ENCODE measurements at places on chromosomes 6 and 20.

- DNase-seq, result no peak
Observed at GRCh38 chr6:35173044-35173426, 31.9 kb upstream of the TCP11 start.

- DNase-seq, result no peak
Observed at GRCh38 chr6:150491131-150491810, 108.4 kb upstream of the PLEKHG1 start.

GRCh38 chr6:13729891-13730290 is 18.3 kb upstream of the RANBP9 start:
- DNase-seq, result no peak

GRCh38 chr20:52972190-52972937 is at the start of gene TSHZ2:
TSHZ2 (plus strand) TSS chr20:52972358; CDS start chr20:52973294, 936 bp downstream.
- peak; percentile 85 for DNase-seq

DNA sequence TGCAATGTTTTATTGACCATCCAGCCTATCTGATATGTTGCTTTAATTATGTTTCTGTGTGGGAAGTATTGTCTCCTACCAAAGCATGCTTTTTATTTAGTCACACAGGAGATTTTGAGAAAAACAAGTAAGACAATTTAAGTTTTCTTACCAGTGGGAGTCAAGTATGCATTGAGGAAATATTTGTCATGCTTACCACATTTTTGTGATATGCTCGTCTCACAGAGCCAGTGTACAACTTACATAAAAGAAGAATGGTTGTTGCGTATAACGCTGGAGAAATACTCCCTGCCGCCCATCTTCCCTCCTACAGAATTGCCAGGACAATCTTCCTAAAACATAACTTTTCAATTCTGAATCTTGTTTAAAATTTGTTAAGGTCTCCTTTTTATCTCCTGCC is 37.1 kb upstream of the FILIP1 start:
- no peak for DNase-seq

DNA sequence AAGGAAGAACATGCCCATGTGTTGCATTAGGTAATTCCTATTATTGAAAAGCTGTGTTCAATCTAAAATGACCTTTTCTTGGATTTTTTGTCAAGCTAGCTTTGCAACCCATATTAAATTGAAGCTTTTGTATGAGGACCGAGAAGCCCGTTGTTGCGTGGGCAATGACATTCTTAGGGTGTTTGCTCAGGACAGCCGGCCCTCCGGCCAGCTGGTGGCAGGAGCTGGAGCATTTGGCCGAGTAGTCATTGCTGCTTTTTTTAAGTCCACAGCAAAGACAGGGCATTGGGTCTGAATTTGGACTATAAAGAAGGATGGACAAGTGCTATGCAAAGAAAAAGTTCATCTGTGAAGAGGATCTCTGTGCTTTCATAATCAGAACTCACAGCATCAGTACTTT is 365.8 kb downstream of the SAMD5 start:
- DNase-seq, result no peak

DNA sequence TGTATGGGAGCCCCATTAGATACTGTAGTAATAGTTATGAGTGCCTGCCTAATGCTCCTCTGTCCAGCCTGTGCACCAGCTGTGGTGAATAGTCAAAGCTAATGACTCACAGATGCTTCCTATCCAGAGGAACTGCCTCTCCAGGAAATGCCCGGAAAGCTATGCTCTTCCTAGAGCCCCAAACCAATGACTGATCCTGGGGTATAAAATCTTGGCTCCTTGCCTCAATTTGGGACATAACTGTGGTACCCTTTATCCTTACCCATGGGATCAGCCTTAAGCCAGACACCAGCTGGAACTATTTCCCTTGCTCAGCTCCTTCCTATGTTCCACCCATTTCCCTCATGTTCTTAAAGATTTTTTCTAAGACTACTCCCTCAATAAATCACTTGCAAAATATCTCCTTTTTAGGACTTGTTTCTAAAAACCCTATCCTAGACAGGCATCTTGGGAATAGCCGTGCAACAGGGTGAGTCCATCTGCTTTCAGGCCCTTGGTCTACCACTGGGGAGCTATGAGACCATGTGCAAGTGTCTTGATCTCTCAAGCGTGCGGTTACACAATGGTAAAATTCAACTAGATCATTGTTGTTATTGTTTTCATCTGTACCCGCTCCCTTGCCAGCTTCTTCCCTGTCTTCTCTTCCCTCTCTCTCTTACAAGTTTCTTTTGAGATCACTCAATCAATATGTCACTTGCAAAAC is 283.7 kb downstream of the BTBD3 start:
- DNase-seq, result no peak

GRCh38 chr6:139289233-139289632 is 2.6 kb downstream of the TXLNB start:
- no peak for DNase-seq

All from right kidney (tissue), 9 donors.